ENCODE measurements at places on chromosomes 1 and 21.

DNA sequence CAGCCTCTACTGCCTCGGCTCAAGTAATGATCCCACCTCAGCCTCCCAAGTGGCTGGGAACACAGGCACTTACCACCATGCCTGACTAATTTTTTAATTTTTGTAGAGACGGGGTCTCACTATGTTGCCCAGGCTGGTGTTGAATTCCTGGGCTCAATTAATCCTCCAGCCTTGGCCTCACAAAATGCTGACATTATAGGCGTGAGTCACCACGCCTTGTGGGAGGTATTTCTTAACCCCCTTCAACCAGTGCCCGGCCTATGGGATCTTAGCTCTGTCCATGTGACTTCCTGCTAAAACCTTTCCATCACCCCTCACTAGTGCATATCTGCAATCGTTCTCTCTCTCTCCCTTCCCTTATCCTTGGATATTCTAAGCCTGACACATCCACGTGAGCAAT lies 86.4 kb downstream of the FOXD2 start:
- no peak for DNase-seq

- no peak for DNase-seq
Measured at GRCh38 chr1:227917081-227917950, 30.4 kb downstream of the WNT9A start.

DNA sequence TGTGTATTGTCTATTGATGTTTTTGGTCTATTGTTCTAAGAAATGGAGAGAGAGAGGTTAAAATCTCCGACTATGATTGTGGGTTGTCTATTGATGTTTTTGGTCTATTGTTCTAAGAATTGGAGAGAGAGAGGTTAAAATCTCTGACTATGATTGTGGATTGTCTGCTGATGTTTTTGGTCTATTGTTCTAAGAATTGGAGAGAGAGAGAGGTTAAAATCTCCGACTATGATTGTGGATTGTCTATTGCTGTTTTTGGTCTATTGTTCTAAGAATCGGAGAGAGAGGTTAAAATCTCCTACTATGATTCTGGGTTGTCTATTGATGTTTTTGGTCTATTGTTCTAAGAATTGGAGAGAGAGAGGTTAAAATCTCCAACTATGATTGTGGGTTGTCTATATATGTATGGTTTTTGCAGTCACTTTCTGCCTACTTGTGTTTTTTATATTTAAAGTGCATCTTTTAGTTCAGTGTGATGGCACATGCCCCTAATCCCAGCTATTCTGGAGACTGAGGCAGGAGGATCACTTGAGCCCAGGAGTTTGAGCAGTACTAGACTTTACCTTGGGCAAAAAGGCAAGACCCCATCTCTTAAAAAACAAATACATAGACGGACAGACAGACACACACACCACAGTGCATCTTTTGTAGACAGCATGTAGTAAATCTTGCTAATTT lies 16.2 kb downstream of the C1orf159 start:
- DNase-seq, result no peak

- DNase-seq, result no peak
Measured at GRCh38 chr1:174090471-174090870, 68.3 kb upstream of the RC3H1 start.

GRCh38 chr1:20100632-20101355 lies 18.5 kb downstream of the PLA2G2D start:
- DNase-seq, result peak; percentile 3

DNA sequence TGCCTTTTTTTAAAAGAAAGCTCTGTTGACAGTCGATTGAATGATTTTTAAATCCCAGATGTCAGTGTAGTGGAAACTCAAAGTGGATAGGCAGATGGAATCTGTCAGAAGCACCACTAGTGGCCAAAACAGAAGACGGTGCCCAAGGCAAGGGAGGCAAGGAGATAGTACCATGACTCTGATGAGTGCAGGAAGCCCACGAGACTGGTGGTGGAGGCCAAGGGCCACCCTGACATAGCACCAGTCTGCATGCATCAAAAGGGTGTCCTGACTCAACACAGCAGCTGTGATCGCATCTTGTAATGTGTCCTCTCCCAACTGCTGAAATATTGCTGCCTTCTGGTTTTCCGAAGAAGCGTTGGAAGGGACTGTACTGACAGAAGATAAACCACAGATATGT lies 124.1 kb upstream of the PAPPA2 start:
- DNase-seq, result no peak

DNA sequence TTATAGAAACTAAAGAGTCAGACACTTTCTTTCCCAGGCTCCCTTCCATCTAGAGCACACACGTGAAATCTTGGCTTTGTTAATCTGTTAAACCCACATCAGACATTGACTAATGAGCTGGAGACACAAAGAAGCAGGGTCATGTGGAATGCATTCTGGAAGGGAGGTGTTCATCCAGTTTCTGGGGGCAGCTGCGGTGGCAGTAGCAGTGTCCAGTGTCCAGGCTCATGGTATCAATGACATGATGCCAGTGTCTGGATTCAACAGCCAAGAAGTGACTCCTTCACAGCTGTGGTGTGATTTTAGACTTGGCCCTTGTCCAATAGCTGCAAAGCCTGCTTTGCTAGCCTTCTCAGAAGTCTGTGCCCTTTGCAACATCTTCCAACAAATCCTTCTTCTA lies 95.2 kb downstream of the NTPCR start:
- DNase-seq, result no peak

Measured in NCI-H2107 (cell line).